Central memory CD8-positive, alpha-beta T cell (primary cell): ENCODE measurements at places on chromosomes 2 and 18.

- DNase-seq, result no peak
These were observed 31.3 kb downstream of the CIB4 start for GRCh38 chr2:26609839-26610277.

GRCh38 chr2:169808221-169808620 is 9.6 kb downstream of the SSB start:
- DNase-seq, result no peak

GRCh38 chr2:28356095-28356911 is 36.4 kb upstream of the FOSL2 start:
- no peak for DNase-seq

GRCh38 chr2:27451095-27451494 is 8.9 kb downstream of the KRTCAP3 start:
- no peak for DNase-seq

- DNase-seq, result no peak
These were observed 30.7 kb upstream of the FRZB start for GRCh38 chr2:182897137-182897536.

- no peak for DNase-seq
These were observed 971.0 kb upstream of the CDH2 start for GRCh38 chr18:29147944-29148343.

DNA sequence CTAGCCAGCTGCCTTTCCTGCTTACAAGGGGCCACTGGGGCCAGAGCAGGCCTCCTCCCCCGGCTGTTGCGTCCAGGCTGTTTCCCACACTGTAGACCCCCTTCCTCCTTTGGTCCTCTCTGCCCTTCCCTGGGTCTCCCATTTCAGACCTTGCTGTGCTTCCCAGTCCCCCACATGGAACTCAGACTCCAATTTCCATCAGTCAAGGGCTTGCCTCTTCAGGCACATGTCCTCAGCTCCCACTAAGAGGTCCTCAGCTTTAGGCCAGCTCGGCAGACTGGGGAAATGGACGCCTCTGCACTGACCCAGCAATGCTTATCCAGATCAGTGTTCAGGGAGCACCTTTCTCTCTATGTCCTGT is 98.0 kb upstream of the BZW1 start:
- DNase-seq, result no peak

DNA sequence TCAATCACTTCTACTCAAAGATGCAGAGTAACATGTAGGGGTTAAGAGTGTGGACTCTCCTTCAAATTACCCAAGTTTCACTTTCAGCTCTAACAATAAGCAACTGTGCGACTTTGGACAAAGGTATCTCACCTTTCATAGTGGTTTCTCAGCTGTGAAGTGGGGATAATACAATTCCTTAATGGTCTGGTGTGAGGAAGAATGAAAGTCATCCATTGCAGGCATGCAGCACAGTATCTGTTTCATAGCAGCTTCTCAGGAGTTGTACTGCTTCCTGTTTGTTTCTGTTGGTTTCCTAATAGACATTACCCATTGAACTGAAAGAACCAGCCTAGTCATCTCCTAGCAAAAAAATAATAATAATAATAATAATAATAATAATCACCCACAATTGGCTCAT is 74.4 kb downstream of the DDX18 start:
- DNase-seq, result no peak

GRCh38 chr18:37391698-37392548 is 173.7 kb downstream of the CELF4 start:
- DNase-seq, result no peak

GRCh38 chr18:61910101-61910500 is 17.3 kb upstream of the RNF152 start:
- DNase-seq, result no peak

GRCh38 chr2:83251321-83251872 is 1207.7 kb downstream of the SUCLG1 start:
- no peak for DNase-seq

DNA sequence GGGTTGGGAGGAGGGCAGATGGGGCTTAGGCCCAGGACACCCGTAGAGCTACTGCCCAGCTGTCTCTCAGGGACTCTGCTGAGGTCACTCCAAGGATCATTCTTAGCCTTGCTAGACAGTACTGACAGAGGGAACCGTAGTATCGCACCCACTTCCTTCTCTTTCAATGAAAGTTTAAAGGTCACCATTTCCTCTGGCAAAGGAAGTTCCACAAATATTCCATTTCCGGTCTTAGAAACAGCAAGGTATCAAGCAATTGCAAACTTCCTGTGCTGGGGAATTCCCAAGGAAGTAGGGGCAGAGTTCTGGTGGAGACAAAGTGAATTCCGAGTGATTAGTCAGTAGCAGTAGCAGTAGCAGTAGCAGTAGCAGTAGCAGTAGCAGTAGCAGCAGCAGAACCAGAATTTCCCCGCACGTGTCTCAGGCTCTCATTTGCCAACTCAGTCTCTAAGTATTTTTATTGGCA is 24.7 kb downstream of the IL1B start:
- DNase-seq, result no peak

- no peak for DNase-seq
These were observed 659.0 kb upstream of the CDH7 start for GRCh38 chr18:65091744-65092329.

DNA sequence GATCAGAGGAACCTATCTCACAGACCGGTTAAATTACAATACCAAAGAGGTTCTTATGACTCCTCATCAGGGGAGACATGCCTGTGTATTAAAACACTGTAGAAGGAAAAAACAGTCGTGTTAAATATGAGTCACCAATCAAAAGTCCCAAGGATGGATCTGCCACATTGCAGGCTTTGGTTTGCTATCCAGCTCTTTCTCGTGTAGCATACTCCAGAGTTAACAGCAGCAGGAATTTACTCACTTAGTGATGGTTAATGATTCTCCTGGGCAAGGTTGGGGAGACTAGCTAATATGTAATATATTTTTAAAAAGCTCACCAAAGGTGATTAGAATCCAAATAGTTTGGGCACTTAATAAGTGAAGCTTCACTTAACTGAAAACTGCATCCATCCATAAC is 109.7 kb downstream of the MBD5 start:
- DNase-seq, result no peak

DNA sequence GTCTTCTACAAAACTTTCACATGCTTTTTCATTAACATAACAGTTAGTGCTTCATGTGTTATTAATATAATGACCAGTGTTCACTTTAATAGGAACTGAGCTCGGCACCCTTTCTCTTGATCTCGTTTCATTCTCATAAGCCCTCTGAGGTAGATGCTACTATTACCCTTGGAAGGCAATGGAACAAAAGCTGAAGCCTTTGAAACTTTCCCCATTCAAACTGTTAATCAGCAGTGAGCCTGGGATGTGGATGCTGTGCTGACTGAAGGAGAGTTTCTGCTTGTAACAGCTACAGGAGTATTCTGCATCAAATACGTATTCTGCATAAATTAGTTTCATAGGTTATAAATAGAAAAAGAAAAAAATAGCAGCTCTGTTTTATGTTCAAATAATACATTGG is 904.0 kb upstream of the CDH2 start:
- no peak for DNase-seq

DNA sequence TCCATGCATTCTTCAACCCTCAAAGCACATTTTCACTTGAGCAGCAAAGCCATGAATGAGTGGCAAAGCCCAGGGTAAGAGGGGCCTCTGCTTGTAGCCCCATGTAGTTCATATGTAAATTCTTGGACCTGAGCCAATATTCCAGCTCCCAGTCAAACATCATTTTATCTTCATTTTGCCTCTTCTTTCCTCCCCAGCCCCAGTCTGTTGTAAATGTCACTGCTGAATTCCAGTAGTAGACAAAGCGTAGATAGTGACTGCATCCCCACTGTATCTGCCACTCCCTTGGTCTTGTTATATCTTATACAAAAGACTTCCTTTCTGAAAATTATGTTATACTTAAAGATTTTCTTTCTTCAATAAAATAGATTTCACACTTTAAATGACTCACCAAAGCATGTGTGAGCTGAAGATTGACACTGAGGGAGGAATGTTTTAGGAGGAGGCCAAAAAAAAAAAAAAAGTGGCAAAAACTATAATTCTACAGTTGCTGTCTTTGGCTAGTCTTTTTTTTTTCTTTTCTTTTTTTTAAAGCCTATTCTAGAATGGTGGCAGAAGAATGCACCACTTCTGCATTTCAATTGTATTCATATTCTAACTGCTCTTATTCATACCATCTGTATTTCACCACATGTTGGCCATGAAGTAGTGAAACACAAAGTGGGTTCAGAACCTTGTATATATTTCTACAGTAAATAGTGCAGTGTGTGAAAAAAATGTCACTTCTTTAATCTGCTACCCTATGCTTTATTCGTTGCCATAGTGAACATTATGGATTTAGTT is 306.1 kb downstream of the CPS1 start:
- no peak for DNase-seq

DNA sequence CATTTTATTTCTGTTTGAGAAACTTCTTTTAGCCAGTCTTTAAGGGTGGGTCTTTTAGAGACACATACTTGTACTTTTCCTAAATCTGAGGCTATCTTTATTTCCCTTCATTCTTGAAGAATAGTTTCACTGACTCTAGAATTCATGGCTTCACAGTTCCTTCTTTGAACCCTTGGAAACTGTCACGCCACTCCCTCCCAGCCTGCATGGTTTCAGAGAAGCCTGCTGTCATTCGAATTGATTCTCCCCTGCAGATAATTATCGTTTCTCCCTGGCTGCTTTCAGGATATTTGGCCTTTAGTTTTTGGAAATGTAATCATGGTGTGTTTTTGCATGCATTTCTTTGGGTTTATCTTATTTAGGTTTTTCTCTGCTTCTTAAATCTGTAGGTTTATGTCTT is 72.0 kb upstream of the REV1 start:
- DNase-seq, result no peak

GRCh38 chr2:239113171-239113570 is 265.3 kb downstream of the TWIST2 start:
- no peak for DNase-seq

GRCh38 chr2:66701251-66701650 is 266.3 kb downstream of the MEIS1 start:
- no peak for DNase-seq

- no peak for DNase-seq
These were observed 27.8 kb upstream of the CXXC1 start for GRCh38 chr18:50315100-50315871.

DNA sequence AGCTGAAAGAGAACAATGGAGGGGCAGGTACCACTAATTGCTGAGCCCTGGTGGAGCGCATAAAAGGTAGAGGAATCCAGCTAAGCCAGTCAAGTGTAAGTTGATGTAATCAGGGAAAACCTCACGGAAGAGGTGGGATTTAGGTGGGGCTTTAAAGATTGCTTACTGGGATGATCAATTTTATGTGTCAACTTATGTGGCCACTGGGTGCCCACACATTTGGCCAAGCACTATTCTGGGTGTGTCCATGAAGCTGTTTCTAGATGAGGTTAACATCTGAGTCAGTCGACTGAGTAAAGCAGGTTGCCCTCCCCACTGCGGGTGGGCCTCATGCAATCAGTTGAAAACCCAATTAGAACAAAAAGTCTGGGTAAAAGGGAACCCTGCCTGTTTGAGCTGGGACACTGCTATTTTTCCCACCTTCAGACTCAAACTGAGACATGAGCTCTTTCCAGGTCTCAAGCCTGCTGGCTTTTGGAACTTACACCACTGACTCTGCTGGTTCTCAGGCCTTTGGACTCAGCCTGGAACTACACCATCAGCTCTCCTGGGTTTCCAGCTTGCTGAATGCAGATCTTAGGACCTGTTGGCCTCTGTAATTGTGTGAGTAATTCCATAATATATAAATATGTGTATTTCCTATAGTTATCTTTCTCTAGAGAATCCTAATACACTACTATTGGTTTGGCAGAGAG is 67.3 kb downstream of the MYO5B start:
- DNase-seq, result no peak

GRCh38 chr2:45884126-45884525 is 232.7 kb downstream of the PRKCE start:
- DNase-seq, result no peak
